CD8-positive, alpha-beta memory T cell (primary cell): ENCODE measurements at places on chromosomes 2 and 18. TPM values are rescaled to one million over a fixed set of nuclear protein-coding genes. Genes with fewer than 3 reads are reported as not detected.

SOCS6 gene
- 1.2 TPM for total RNA-seq

RGPD3 gene
- total RNA-seq, result 0.04 TPM

EPHA4 gene
- total RNA-seq, result 7.8 TPM

BOK gene
- total RNA-seq, result not detected

CCDC178 gene
- not detected for total RNA-seq

AOX1 gene
- not detected for total RNA-seq

SERPINB5 gene
- total RNA-seq, result not detected

SCN3A gene
- not detected for total RNA-seq

RUFY4 gene
- total RNA-seq, result not detected

CFAP221 gene
- not detected for total RNA-seq

DNAJB2 gene
- total RNA-seq, result 48.5 TPM

EHD3 gene
- total RNA-seq, result 2.3 TPM

BCL11A gene
- total RNA-seq, result 0.07 TPM

CCNT2 gene
- 35.1 TPM for total RNA-seq

KCNG2 gene
- total RNA-seq, result not detected

DOK6 gene
- total RNA-seq, result not detected

TWIST2 gene
- not detected for total RNA-seq

ANKRD30BL gene
- not detected for total RNA-seq

SNRNP200 gene
- total RNA-seq, result 203 TPM

FNDC4 gene
- total RNA-seq, result not detected

SALL3 gene
- total RNA-seq, result not detected

PKP4 gene
- 29.6 TPM for total RNA-seq

DCAF17 gene
- 19.8 TPM for total RNA-seq

NYAP2 gene
- not detected for total RNA-seq

GRHL1 gene
- total RNA-seq, result 0.93 TPM

COLEC12 gene
- not detected for total RNA-seq

SP9 gene
- not detected for total RNA-seq

CARF gene
- 5.5 TPM for total RNA-seq

CHCHD5 gene
- total RNA-seq, result 33.1 TPM

CFAP65 gene
- not detected for total RNA-seq

SNTG2 gene
- 1.3 TPM for total RNA-seq

COL6A3 gene
- 9.5 TPM for total RNA-seq

MOGAT1 gene
- total RNA-seq, result not detected

MYO7B gene
- total RNA-seq, result not detected

CD8B gene
- 273 TPM for total RNA-seq

EMILIN1 gene
- total RNA-seq, result 0.79 TPM

C2orf92 gene
- total RNA-seq, result 6.5 TPM

CCDC138 gene
- total RNA-seq, result 16.2 TPM

ACMSD gene
- total RNA-seq, result not detected

PLGLB1 gene
- total RNA-seq, result 4.4 TPM

PFN4 gene
- total RNA-seq, result not detected

CRYGC gene
- not detected for total RNA-seq

IRS1 gene
- 3.6 TPM for total RNA-seq

RAB6C gene
- total RNA-seq, result not detected

GALNT5 gene
- total RNA-seq, result not detected

SERPINB13 gene
- total RNA-seq, result not detected

CTNNA2 gene
- not detected for total RNA-seq

NAT8 gene
- not detected for total RNA-seq

HRH4 gene
- not detected for total RNA-seq

CDK15 gene
- total RNA-seq, result not detected

NCKAP5 gene
- not detected for total RNA-seq

RNF152 gene
- 0.13 TPM for total RNA-seq

KATNAL2 gene
- total RNA-seq, result 0.82 TPM

CACNB4 gene
- total RNA-seq, result 0.18 TPM

ARHGEF4 gene
- total RNA-seq, result 0.51 TPM

CXCR4 gene
- 106 TPM for total RNA-seq

IL36RN gene
- not detected for total RNA-seq

SPDYA gene
- 0.83 TPM for total RNA-seq

HOXD1 gene
- not detected for total RNA-seq

EFEMP1 gene
- total RNA-seq, result not detected
